ENCODE measurements at places on chromosomes 7 and 10.
A peak's percentile ranks its signal among the peaks of the same experiment; 100 is the strongest.

DNA sequence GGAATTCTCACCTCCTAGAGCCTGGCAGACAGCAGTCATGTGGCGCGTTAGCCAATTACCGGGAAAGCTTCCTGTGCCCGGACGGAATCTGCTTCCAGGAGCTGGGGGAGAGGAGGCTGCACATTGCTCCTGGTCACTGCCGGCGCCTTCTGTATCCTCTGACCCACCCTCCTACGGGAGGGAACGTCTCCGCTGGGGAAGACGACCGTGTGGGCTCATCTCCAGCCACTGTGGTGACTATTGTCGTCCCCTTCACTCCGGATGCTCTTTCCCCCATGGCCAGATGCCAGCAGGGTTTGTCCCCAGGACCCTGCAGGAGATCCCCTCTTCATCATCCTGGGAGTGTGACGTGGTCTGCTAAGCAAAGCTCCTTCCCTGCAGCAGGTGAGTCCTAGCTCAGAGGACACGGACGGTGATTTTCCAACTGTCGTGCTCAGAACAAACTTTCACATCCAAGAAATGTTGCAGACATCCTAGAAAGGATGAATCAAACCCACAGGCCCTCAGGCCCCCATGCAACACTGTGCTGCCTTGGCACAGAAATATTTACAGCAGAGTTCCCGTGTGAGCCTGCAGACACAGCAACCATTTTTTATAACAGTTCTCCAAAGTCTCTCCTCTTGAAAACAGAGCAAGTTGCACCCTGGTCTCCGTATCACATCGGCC is 29.6 kb upstream of the FAM20C start:
- no peak for ATAC-seq
- H3K36me3 ChIP-seq = no peaks in the 10 kb centered on the region
- no peak overlapping the region for H3K27ac ChIP-seq
- peaks cover 38% of the 10 kb centered on the region for H3K27me3 ChIP-seq
- no peak overlapping the region for H3K4me3 ChIP-seq

GRCh38 chr7:42407833-42408232 is 170.8 kb upstream of the GLI3 start:
- no peak for ATAC-seq
- H3K36me3 ChIP-seq = no peaks in the 10 kb centered on the region
- no peak overlapping the region for H3K27ac ChIP-seq
- H3K27me3 ChIP-seq = no peaks in the 10 kb centered on the region

DNA sequence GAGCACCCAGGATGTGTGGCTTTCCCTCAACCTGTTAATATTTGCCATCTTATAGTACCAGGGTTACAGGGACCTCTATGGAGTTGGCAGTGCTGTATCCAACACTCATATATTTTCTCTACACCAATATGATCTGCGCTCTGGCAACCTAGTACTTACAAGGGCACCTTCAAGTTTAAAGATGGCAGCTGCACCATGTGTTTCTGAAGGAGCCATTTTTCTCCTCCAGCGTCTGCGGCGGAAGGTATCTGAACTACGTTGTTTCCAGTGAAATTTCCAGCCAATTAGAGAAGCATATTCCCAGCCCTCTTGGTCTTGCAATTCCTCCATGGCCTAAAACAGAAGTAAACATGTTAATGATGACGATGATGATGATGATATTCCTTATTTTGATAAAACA is 125.6 kb downstream of the MYOF start:
- no peak overlapping the region for H3K4me3 ChIP-seq
- H3K36me3 ChIP-seq = no peaks in the 10 kb centered on the region
- peaks cover 5% of the 10 kb centered on the region for H3K4me1 ChIP-seq
- ATAC-seq = no peak
- no peak overlapping the region for H3K27ac ChIP-seq

DNA sequence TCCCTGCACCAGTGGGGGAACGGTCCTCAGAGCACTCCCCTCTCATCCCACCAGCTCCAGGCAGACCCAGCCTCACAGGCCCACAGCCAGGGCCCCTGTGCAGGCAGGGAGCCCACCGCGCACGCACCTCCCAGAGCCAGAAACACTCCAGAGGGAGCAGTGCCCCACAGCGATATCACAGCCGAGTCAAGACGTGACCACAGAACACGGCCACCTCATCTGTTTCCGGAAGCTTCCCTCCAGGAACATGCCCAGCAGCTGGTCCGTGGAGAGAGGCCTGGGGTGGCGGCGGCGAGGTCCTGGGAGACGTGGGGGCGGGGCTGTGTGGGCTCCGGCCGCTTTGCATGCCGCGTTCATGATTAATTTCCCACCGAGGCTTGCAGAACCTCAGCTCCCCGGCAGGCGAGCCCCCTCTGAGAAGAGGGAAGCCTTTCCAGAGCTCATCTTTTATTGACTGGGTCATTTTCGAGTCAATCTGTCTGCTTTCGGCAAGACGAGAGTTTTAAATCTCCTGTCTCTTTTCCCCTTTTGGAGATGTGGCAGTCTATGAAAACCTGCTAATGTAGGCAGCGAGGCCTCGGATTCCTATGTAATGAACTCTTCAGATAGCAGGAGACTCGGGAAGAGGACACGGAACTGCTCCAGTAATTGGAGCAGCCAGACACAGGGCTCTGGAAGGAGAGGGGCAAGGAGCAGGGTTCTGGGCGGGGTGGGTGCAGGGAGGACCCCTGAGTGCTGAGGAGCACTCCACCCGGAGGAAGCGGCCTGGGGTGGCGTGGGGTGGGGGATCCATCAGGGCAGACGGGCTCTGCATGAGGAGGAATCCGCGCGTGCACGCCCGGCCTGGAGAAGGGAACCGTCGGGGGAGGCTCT is 242.8 kb downstream of the ELFN1 start:
- peak overlapping the region; percentile 56 for H3K27ac ChIP-seq
- H3K27me3 ChIP-seq = no peaks in the 10 kb centered on the region
- ATAC-seq = peak; percentile 17

- H3K27me3 ChIP-seq = no peaks in the 10 kb centered on the region
- no peaks in the 10 kb centered on the region for H3K4me1 ChIP-seq
- no peak overlapping the region for H3K27ac ChIP-seq
- ATAC-seq = no peak
- H3K36me3 ChIP-seq = no peaks in the 10 kb centered on the region
These were observed 674.9 kb upstream of the POM121L12 start for GRCh38 chr7:52360541-52360940.

DNA sequence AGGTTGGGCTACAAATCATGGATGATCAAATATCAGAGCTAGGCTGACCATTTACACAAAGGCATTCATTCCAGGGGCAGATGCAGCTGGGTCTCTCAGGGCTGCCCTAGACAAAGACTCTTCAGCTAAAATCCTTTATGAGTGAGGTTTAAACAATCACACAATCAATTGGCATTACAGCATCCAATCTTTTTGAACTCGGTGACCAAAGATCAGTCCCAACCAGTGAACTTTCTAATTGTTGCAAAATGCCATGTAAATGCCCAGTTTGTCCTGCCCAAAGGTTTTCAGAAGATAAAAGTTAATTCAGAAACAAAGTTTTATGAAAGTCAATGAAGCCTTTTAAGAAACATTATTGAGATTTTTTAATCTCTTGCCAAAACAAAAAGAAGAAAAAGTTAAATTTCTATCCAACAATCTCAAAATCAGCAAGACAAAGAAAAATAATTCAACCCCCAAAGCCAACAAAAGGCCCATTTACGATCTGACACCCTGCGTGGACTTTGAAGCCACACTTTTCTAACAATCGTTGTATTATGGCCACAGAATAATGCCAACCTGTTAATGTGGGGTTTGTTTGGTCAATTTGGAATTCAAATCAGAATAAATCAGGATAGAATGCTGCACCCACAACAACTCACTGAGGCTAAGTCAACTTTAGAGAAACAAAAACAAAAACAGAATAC is 40.9 kb downstream of the GPR37 start:
- no peaks in the 10 kb centered on the region for H3K36me3 ChIP-seq
- H3K4me3 ChIP-seq = no peak overlapping the region

DNA sequence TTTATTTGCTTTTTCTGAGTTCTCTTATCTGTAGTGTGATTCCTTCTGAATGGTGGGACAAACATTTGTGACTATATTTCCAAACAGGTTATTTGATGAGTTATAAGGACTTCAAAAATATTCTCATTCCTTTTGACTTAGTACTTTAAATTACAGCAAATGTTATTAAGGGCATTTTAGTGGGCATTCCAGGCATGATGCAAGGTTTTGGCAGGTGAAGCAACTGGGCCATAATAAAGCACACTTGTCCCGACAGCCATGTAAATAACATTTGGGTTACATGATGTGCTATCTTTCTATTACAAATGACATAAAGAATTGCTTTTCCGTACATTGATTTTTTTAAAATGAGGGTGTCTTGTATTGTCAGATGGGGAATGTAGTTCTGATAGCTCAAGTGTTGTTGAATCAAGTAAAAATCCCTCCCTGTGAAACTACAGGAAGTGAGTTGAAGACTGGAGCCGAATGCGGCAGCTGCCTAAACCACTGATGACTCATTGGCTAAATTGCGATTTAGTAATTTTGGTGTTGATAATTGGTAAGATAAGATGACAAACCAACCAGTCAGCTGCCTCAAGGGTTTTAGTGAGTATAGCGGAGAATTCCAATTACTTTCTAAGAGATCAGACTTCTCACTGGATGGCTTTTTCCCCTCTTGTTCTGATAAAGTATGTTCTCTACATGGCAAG is 231.3 kb upstream of the NPY start:
- no peak overlapping the region for H3K27ac ChIP-seq
- no peaks in the 10 kb centered on the region for H3K4me1 ChIP-seq
- no peak for ATAC-seq
- H3K27me3 ChIP-seq = peaks cover 19% of the 10 kb centered on the region
- H3K36me3 ChIP-seq = no peaks in the 10 kb centered on the region

- H3K27ac ChIP-seq = no peak overlapping the region
- H3K36me3 ChIP-seq = no peaks in the 10 kb centered on the region
- H3K27me3 ChIP-seq = peaks cover 1% of the 10 kb centered on the region
- H3K4me1 ChIP-seq = peaks cover 12% of the 10 kb centered on the region
- no peak overlapping the region for H3K4me3 ChIP-seq
- ATAC-seq = no peak
These were observed 141.6 kb downstream of the GPR85 start for GRCh38 chr7:112945046-112945445.
